ENCODE measurements at places on chromosomes 4 and X. TPM values are rescaled to one million over a fixed set of nuclear protein-coding genes. Genes with fewer than 3 reads are reported as not detected.
A peak's percentile ranks its signal among the peaks of the same experiment; 100 is the strongest.

ADAM29 gene
- not detected for total RNA-seq

LAMTOR3 gene
- total RNA-seq: 45.6 TPM

MTMR1 gene
- 19.0 TPM for total RNA-seq

FGFR3 gene
- total RNA-seq: 52.9 TPM

SPANXN4 gene
- total RNA-seq: not detected

CD38 gene
- 2.6 TPM for total RNA-seq

- DNase-seq: no peak
These were observed 113.4 kb downstream of the PACRGL start for GRCh38 chr4:20813700-20814099.

- DNase-seq: no peak
These were observed 38.8 kb upstream of the TADA2B start for GRCh38 chr4:7004331-7004730.

STOX2 gene
- total RNA-seq: 2.5 TPM

DNA sequence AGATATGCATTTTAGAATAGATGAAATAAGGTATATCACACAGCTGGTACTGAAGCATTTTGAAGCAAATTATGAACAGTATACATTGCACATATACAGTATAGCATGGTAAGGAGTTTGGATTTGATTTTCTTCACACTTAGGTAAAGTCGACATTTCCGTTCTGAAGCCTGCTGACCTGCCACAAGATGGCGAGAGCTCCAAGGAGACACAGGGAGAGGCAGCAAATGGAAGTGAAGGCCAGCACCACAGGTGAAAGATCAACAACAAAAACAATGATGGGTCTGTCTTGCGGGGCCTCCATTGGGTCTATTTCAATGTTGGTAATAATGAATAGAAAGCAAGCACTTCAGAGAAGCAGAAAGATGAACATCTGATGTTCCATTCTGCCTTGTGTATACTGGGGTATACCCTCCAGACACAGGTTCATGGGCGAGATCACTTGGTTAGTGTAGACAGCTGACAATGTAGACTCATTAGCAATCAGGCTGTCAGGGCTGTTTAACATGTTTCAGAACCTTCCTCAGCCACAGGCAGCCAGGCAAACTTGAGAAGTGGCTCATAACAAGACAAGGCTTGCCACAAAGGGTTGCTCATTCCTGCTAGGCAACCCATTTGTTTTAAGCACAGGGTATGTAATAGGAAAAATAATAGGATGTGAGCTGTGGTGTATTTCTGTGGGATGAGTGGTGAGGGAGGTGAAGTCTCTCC, 21.4 kb upstream of the NOX1 start:
- no peak for DNase-seq

RAB9A gene
- total RNA-seq: 23.0 TPM

CENPVL3 gene
- not detected for total RNA-seq

NHS gene
- 3.0 TPM for total RNA-seq

WNK3 gene
- 0.24 TPM for total RNA-seq

DNA sequence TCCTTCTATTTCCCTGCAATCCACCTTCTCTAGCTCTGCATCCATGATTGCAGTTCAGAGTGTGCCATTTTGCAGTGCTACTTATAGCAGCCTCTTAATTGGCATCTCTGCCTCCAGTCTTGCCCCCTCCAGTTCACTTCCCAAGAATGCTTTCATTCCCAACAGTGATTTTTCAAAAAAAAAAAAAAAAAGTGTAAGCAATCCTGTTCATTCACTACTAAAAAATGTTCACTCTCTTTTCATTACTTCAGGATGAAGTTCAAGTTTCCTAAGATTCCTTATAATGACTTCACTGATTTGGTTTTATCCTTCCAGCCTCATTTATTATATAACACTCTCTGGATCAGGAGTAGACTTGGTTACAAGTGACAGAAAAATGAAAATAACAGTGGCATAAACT, 124.7 kb upstream of the LNX1 start:
- no peak for DNase-seq

DNA sequence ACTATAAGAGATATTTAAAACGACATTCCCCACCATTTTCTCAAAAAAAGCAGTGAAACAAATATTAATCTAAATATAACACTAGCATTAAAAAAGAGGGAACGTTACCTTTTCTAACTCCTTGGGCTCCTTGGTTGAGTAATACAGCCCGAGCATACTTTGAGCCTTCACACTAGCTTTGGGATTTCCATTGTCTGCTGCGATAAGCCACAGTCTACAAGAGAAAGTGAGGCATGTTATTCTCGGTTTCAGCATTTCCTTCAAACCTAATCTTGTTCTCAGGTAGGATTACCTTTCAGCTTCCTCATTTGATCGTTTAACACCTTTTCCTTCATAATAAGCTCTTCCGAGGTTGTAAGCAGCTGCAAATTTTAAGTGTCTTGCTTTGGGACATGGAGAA, 21.7 kb downstream of the LRP2BP start:
- no peak for DNase-seq

GRCh38 chr4:4734425-4734824, 125.0 kb upstream of the MSX1 start:
- no peak for DNase-seq

DNA sequence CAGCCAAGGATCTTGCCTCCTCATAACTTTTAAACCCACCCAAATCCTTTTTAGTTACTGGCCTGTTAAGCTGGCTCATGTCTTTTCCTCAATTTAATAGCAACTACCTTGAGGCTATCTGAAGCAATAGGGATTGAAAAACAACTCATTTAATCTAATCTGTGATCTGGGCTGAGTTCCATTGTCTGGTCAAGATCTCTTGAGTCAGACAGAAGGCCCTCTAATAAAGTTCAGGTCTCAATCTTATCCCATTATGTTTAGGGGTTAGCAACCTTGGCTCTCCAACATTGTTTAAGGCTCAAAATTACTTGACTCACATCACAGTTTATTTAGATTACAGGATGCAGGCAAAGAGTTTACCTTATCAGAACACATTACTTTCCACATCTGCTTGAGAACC, 436.1 kb downstream of the ANKRD50 start:
- no peak for DNase-seq

DNA sequence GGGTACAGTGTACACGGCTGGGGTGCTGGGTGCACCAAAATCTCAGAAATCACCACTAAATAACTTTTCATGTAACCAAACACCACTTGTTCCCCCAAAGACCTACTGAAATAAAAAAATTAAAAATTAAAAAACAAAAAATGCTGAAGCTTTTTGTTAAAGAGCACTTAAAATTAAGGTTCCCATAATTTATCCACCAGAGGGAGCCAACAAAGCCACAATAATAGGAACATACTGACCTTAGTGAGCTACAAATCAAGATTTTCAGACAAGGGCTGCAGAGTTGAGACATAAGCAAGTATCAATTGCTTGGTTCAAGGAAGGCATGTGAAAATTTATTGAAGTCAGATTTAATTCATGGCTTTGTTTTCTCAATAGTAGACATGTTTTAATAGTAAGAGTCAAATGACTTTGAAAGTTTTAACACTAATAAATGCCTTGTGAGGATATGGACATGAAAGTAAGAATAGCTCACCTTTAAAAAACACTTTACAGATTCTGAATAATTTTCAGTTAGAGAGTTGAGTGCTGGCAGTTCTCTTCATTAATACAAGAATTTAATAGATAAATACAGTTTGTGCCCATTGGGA, 43.0 kb upstream of the SCOC start:
- no peak for DNase-seq

- no peak for DNase-seq
These were observed 19.9 kb upstream of the MXD4 start for GRCh38 chr4:2281575-2282343.

DNA sequence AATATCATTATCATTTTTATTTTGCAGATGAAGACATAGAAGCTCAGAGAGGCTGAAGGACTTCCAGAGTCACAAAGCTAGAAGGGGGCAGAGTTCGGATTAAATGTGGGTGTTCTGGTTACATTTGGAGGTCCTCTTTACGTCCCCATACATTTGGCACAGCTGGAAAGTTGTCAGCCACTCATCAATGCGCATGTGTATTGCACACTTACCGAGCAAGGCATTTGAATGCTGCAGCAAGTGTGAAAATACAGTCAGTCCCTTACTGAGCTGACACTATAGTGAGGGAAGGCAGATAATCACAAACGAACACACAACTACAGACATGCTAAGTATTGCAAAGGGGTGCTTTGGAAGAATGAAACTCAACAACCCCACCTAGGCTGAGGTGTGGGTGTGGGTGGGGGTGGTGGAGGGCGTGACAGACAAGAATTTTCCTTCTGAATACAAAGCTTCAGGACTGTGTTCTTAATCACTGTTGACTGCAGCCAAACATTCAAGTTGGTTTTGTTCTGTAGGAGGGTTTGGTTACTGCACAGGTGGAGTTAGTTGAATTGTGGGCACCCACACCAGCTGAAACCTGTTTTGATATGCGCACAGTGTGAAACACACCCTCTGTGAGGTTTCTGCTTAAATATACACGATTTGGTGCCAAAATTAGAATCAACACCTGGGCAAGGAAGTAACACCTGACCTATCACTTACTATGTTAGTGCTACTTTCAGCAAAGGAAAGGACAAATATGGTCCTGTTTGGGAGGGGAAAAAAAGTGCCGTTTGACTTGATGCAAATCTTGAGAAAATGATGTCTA, 72.4 kb downstream of the COQ2 start:
- peak; percentile 78 for DNase-seq

DNA sequence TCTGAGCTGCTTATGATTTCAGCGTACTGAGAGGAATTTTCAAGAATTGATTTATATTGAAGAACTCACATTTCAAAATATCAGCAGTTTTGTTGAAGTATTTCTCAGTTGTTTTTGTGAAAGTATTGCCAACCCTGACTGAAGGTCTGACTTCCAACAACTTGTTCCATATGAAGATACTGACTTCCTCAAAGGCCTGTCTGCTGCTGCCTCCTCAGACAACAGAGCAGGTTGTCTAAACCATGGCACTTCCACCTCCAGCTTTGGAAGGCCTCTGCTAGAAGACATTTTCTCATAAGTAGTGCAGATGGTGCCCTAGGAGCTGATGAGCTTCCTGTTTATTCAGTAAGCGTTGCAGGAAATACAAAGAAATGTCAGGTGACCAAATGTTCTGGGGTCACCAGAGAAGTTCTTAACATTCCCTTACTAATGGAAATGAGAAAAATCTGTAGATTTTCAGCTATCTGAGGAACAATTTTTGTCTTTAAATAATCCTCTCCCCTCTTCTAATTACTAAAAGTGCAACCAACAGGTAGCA, 28.8 kb downstream of the FGF2 start:
- DNase-seq: no peak

ZGRF1 gene
- total RNA-seq: 11.4 TPM

DNA sequence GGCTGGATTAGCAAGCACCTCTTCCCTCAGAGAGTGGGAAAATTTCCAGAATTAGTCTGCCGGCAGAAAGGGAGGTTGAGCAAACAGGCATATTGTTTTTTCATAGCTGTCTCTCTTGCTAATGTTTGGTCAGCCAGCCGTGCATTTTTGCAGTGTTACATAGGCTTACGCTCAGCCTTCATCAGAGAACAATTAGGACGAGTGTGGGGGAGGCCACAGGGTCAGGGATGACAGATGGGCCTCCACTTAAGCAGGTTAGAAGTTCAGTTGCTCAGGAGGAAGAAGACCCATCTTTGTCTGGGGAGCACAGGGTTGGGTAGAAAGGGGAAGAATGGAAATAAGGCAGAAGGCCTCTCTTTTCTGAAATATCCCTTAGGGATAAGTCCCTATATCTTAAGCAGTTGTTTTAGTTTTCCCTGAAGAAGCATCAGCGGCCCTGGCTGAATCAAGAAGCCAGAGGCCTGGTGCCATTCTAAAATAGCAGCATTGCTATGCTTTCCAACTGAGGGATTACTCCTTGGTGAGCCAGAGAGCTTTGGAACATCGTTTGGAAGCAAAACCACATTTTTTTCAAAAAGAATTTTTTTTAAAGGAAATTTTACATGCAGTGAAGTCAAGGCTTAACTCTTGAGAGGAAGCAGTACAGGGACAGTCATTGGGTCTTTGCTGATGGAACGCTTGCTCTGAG, 118.8 kb downstream of the SMIM20 start:
- no peak for DNase-seq

GRCh38 chr4:174563399-174563798, 41.1 kb upstream of the HPGD start:
- no peak for DNase-seq

DNA sequence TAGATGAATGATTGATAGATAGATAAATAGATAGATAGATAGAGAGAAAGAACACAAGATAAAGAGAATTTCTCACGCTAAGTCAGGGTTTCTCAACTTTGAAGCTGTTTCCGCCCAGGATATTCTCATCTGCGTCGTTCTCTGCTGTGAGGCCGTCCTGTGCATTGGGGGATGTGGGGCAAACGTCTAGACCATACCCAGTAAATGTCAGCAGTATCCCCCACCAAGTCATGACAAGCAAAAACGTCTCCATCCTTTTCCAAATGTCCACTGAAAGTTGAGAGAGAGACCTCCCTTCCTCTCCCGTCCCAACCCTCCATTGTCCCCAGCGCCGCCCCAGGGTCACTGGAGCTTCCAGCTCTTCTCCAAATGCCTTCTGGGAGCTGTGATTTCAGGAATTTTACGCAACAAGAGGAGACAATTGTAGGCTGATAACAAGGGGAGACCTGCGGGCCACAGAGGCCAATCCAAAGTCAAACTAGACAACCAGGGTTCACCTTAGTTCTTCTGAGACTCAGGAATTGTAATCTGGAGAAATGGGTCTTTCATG, 8.9 kb upstream of the CRLF2 start:
- no peak for DNase-seq

ADH7 gene
- not detected for total RNA-seq

DNA sequence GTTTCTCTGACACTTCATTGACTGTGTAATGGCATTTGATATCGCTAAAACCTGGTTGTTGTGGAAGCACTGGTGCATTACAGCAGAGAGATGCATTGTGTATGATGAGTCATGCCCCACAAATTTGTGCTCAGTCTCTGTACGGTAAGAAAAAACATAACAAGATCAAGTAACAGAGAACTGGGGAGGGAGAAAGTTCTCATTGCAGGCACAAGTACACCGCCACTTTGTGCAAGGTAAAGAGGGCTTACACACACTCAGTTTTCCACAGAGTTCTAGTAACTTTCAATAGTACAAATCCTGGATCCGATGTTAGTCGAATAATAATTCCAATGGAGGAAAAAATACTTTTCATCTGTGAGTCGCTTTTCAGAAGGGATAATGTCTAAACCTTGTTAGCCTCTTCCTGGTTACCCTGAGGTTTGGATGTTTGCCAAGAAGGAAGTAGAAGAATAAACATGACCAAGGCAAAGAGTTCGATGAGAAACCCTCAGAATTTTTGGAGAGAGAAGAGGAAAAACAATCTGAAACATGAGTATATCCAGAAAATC, 512.5 kb upstream of the SLIT2 start:
- DNase-seq: no peak

PABPC1L2B gene
- not detected for total RNA-seq

All from colonic mucosa (tissue), 4 donors.